ENCODE measurements at places on chromosomes 4 and X.

DNA sequence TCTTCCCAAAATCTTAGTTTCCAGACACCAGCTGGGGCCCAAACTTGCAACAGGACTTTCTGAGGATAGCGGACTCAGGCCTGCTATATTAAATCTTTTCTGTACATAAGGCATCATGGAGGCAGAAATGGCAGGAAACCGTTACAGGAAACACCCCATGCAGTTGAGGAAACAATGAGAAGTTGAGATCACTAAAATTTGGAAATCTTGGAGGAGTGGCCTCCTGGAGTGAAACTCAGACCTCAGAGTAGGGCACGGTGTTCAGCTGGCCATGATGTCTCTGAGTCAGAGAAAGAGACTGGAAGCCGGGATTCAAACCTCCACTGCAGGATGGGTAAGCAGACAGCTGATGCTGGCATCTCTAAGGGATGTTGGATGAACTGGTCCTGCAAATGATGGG, 372.6 kb upstream of the CTSO start:
- no peak for DNase-seq

DNA sequence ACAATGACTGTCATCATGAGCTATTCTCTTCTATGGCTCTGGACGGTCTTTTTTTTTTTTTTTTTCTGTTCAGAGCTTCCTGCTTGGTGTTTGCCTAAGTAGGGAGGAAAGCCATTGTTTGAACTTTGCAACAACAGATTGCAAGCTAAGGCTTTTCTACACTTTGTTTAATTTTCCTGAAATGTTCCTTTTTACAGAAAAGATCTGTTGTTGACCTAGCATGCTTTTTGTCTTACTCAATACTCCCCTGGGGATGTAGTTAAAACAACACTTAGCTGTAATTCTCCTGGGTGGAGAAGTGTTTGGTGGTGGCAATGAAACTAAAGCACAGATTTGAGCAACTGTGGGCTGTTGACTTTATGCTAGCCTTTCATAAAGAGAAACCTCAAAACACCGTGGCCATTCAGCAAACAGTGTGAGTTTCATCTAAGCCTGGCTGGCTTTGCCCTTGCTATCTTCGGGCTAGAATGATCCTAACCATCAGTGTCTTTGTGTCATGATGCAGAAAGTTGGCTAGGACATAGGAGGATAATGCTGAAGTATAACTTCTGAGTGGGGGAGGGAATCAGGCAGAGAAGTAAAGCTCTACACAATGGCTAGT, 110.5 kb downstream of the ANXA3 start:
- no peak for DNase-seq

- DNase-seq, result no peak
These were observed 104.1 kb downstream of the FIP1L1 start for GRCh38 chr4:53481586-53481985.

GRCh38 chrX:106780664-106781377, 21.7 kb upstream of the TBC1D8B start:
- DNase-seq, result no peak

DNA sequence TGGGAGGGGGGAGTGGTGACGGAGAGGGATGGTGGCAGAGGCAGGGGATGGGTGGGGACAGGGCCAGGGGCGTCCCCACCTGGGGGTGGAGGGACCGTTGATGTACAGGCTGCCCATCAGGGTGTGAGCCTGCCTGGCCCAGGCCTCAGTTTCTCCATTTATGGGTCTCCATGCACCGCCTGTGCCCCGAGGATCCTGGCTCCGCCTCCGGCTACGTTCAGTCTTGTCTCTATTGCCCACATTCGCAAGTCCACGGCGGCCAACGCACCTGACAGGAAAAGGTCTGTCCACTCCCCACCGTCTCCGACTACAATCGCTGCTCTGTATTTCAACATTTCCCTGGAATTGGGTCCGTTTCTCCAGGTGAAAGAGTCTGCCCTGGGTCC, 96.3 kb upstream of the NKX1-1 start:
- DNase-seq, result no peak

DNA sequence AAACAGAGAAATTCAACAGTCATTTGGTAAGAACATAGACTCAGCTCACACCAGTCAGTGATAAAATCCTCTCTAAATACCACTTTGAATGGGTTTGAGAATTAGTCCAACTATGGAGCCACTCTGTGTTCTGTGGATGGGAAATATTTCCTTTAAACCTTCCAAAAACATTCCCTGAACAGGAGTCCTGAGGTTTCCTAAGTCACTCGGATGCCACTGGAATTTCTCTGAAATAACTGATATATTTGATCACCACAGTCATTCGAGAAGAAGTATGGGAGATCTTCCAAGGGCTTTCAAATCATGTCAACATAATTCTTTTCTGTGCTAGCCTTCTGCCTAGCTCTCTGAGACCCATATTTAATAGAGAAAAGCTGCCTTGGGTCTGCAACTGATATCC, 958.6 kb downstream of the STIM2 start:
- no peak for DNase-seq

GRCh38 chr4:92234393-92235176, 69.2 kb upstream of the GRID2 start:
- DNase-seq, result no peak

DNA sequence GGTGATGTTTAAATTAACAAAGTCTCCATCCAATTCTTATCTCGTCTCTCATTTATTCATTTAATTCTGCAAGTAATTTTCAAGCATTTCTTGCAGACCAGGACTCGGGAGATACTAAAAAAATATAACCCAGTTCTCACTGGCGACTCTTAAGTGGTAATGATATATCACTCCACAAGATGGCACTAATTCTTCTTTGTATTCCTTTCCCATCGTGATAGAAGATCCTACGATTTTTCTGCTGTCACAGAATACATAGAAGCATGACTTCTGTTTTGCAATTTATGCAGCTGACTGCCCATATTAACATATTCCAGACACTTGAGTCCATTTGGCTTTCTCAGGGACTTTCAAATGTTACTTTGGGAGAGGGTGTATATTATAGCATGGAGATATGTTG, 64.0 kb upstream of the FGF13 start:
- DNase-seq, result no peak

GRCh38 chr4:86940920-86941460, 6.2 kb downstream of the AFF1 start:
- DNase-seq, result no peak

DNA sequence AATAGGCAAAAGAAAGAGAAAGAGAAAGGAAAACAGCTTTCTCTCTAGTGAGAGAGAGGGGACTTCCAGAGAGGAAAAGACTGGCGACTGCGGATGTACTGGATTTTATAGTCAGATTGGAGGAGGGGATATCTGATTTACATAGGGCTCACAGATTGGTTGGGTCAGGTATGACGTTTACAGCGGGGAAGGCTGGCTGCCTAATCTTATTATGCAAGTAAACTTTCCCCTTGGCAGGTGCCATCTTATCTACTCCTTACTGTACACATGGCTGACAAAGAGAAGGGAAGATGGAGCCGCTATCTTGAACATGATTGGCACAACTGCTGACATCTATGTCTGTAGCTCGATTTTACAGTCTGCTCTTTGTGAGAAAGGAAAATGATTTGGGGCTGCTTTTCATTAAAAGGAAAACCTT, 25.4 kb downstream of the RBPJ start:
- DNase-seq, result no peak

DNA sequence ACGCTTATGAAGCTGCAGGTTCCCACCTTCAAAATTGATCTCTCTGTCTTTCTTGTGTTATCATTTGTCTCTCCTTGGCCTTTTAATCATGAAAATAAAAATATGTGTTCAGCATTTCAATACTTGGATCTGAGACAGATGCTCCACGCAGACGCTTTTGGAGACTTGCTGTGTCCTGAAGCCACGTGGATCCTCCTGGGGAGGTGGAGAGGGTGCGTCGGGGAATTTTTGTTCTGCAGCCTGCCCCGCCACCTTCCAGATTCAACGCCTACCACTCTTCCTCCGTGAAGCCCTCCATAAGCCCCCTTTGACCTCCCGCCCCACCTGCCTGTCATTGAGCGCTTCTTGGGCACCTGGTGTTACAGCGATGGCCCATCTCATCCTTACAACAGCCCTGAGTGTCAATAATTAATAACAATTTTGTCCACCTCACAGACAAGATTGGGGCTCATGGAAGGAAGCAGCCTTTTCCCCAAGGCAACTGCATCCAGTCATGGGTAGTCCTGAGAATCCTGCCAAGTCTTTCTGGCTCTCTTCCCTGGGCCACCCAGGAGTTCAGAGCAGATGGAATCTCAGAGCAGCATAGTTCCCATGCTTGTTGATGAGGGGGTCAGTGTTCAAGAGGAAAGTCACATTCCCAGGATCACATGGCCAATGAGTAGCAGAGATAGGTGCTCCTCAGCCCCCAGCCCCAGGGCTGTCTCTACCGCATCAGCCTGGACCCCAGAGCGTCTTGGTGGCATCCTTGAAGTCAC, 172.6 kb upstream of the PSAPL1 start:
- no peak for DNase-seq

- no peak for DNase-seq
These were observed 154.9 kb downstream of the FRMPD4 start for GRCh38 chrX:12292996-12293765.

DNA sequence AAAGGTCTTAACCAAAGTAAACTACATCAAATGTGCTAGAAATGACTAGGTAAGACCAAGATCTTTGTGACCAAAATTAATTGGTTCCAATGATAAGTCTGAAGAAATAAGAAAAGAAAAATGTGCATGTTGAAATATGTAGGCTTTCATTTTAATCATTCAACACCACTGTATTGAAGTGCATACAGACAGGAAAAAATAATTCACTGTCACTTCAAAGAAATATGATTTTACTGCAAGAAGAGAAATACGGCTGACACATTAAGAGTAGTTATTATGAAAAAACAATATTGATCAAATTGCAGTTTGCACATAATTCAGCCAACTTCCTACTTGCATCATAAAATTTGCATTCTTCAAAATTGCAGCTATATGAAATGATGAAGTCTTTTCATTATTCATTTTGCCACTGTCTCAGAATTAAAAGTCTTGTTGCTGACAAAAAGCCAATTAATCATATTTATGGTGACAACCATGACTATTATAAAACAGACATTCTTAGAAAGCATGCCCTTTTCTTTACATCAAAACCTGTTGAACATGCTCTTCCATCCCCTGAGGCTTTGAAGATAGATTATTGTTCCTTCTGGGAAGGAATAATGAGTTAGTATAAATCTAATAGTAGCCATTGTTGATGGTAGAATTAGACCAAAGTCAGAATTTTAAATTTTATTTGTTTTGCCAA, 405.9 kb upstream of the MAD2L1 start:
- no peak for DNase-seq

DNA sequence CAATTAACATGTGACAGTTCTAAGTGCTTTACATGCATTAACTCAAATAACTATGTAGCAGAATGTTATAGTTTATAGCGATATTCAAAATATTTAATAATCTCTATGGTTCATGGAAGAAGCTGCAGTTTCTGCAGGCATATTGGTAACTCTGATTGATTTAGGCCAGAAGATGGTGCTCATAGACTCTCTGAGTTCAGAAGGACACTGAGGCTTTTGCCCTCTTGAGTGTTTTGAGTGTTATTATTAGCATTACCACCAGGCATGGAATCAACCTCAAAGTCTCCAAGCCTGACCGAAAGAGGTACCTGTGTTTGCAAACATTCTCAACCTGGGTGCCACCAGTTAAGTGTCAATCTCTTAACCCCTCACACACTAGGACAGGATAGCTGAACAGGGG, 792.3 kb upstream of the PCDH7 start:
- DNase-seq, result no peak

GRCh38 chr4:157818946-157819692, 353.7 kb downstream of the GASK1B start:
- no peak for DNase-seq

- DNase-seq, result no peak
These were observed 24.6 kb upstream of the SORCS2 start for GRCh38 chr4:7167706-7168105.

DNA sequence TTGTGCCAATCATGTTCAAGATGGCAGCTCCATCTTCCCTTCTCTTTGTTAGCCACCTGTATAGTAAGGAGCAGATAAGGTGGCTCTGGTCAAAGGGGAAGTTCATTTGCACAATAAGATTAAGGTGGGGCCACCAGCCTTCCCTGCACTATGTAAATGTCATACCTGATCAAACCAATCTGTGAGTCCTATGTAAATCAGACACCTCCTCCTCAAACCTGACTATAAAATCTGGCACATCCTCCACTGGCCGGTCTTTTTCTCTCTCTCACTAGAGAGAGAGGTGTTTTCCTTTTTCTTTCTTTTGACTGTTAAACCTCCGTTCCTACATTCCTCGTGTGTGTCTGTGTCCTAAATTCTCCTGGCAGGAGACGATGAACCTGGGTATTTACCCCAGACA, 572.5 kb upstream of the AADAT start:
- no peak for DNase-seq

DNA sequence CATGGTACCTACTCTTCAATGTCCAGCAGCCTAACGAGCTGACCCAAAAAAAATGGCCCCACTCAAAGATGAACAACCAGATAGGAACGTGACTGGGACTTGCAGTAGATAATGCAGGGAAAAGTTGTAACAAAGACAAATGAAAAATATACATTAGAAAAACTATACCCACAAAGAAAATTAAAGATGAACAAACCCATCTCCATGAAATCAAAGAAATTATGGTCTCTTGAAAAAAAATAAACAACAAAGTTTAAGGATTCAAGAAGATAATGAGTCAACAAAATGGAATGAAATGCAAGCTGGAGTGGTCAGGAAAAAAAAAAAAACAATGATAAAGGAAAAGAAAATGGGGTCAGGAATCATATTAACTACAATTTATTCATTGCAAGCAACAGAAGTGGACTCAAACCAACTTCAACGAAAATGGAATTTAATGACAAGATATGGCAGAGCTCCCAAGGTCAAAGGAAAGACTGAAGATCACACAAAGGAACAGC, 309.8 kb upstream of the GALNT7 start:
- no peak for DNase-seq

- DNase-seq, result no peak
These were observed 80.0 kb downstream of the ARSJ start for GRCh38 chr4:113899271-113900070.

DNA sequence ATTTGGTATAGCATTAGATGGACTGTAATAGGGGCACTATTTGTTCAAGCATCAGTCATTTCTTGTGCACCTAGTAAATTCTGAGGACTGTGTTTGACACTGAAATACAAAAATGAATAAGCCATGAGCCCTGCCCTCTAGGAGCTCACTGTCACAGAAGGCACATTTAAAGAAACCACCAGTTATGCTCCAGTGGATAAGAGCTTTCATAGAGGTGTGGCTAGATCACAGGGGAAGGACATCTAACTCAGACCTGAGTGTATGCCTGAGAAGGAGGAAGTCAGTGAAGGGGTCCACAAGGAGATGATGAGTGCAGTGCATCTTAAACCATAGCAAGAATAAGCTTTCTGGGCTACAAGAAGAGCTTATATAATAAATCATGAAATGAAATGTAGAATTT, 40.1 kb downstream of the BTC start:
- no peak for DNase-seq
